Testis (tissue), 5 donors: ENCODE measurements at places on chromosomes 16 and 17. TPM values are rescaled to one million over a fixed set of nuclear protein-coding genes. Genes with fewer than 3 reads are reported as not detected.

CENPV gene
- total RNA-seq = 73.5 TPM

ABCA10 gene
- 13.6 TPM for total RNA-seq

PDE6G gene
- 0.56 TPM for total RNA-seq

CFAP119 gene
- total RNA-seq = 31.5 TPM

RAP1GAP2 gene
- 21.7 TPM for total RNA-seq

FOXL1 gene
- 5.9 TPM for total RNA-seq

SOST gene
- total RNA-seq = 0.24 TPM

SAMD14 gene
- 3.2 TPM for total RNA-seq

HEATR9 gene
- total RNA-seq = 7.8 TPM

TNP2 gene
- total RNA-seq = 29.8 TPM

ITGAL gene
- 2.8 TPM for total RNA-seq

CCL14 gene
- total RNA-seq = 12.3 TPM

RGS9 gene
- 7.9 TPM for total RNA-seq

SRR gene
- 14.2 TPM for total RNA-seq

NPIPB9 gene
- total RNA-seq = 21.3 TPM

PLEKHH3 gene
- 65.8 TPM for total RNA-seq

KRT27 gene
- total RNA-seq = 0.87 TPM

CD68 gene
- 6.4 TPM for total RNA-seq

MEIOB gene
- total RNA-seq = 34.6 TPM

MYH8 gene
- total RNA-seq = 1.2 TPM

PLD6 gene
- 39.9 TPM for total RNA-seq

KSR1 gene
- total RNA-seq = 80.7 TPM

AHSP gene
- total RNA-seq = 1.9 TPM

SDK2 gene
- 36.9 TPM for total RNA-seq

SLC6A2 gene
- total RNA-seq = 3.5 TPM

AGRP gene
- 1.7 TPM for total RNA-seq

TRIM72 gene
- total RNA-seq = 0.50 TPM

PDIA2 gene
- total RNA-seq = 5.3 TPM

KRTAP4-6 gene
- total RNA-seq = not detected

ZNF747 gene
- total RNA-seq = 18.7 TPM

DPEP2 gene
- 2.7 TPM for total RNA-seq

PDILT gene
- total RNA-seq = 10.1 TPM

LDAF1 gene
- 131 TPM for total RNA-seq

KRTAP4-9 gene
- not detected for total RNA-seq

TUBD1 gene
- total RNA-seq = 13.9 TPM

KRT24 gene
- 0.12 TPM for total RNA-seq

RDM1 gene
- total RNA-seq = 9.6 TPM

SALL1 gene
- 4.9 TPM for total RNA-seq

MAPT gene
- 5.0 TPM for total RNA-seq

WDR81 gene
- total RNA-seq = 71.4 TPM

NETO2 gene
- total RNA-seq = 23.5 TPM

HBA1 gene
- not detected for total RNA-seq

YPEL2 gene
- total RNA-seq = 39.8 TPM

KRT28 gene
- total RNA-seq = 0.87 TPM

FBXO31 gene
- 115 TPM for total RNA-seq
